H4 (cell line): ENCODE measurements at places on chromosomes 6 and 20.

DNA sequence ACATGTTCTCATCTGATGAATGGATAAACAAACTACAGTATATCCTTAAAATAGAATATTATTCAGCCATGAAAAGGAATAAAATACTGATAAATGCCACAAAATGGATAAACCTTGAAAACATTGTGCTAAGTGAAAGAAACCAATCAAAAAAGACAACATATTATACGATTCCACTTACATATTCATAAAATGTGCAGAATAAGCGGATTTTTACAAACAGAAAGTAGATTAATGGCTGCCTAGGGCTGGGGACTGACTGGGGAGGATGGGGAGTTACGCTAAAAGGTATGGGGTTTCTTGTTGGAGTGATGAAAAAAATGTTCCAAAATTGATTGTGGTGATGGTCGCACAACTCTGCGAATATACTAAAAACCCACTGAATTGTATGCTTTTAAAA lies 29.4 kb downstream of the KIZ start:
- no peak for DNase-seq

DNA sequence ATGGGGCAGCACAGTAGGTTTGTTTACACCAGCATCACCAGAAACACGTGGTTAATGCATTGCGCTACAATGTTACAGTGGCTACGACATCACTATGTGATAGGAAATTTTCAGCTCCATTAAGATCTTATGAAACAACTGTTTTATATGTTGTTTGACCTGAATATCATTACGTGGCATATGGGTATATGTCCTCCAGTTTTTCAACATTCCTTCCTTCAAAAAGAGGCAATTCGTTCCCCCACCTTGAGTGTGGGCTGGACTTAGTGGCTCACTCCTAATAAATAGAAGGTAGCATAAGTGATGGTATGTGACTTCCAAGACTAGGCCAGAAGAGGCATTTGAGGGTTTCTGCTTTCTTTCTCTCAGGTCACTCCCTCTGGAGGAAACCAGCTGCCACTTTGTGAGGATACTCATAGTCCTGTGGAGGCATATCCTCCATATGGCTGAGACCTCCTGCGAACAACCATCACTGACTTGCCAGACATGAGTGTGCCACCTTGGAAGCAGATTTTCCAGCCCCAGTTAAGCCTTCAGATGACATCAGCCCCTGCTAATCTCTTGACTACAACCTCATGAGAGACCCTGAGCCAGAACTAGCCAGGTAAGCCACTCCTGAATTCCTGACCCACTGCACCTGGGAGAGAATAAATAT lies 2.3 kb upstream of the TRAM2 start:
- no peak for DNase-seq

DNA sequence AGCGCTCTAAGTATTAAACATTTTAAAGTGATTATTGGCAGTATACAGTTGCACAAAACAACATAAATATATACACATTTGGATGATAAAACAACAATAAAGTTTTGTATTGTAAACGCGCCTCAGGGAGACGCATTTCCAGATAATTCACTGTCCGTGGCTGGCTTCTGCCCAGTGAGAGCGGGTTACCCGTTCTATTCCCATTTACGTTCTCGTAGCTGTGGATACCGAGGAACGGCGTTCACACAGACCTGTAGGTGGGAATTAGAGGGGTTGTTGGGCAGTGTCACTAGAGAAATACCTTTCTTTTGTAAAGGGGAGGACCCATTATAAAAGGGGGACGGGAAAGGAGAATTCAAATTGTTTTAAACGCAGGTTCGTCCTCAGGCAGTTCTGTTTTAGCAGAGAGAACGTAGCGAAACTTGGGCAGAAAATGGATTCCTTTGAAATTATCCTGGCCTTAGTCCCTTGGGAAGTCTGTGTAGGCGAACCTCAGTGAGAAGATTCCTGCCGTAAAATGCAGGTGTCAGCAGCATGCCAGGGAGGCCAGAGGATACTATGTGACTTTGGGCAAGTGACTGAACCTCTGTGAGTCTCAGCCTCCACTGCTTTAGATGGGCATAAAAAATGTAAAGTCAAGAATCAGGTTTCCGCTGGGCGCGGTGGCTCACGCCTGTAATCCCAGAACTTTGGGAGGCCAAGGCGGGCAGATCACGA lies 756 bp downstream of the MTG2 start:
- DNase-seq, result no peak

DNA sequence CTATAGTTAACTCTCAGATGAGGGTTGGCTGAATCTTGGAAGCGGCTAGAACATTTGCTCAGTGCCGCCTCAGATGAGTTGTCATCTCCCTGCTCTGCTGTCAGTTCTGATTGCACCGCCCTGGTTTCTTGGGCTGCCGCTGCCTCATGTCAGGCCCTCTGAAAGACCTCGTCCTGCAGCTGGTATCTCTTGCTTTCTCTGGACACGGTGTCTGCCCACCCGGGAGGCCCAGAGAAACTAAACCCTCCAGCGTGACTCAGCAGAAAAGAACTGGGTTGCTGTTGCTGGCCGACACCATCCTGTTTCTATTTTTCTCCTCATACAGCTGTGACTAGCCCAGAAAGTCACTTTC lies 355.4 kb downstream of the CD83 start:
- no peak for DNase-seq

GRCh38 chr20:5268449-5268848 lies 48.3 kb downstream of the PROKR2 start:
- DNase-seq, result no peak

GRCh38 chr20:38369389-38369788 lies 23.1 kb downstream of the LBP start:
- no peak for DNase-seq

DNA sequence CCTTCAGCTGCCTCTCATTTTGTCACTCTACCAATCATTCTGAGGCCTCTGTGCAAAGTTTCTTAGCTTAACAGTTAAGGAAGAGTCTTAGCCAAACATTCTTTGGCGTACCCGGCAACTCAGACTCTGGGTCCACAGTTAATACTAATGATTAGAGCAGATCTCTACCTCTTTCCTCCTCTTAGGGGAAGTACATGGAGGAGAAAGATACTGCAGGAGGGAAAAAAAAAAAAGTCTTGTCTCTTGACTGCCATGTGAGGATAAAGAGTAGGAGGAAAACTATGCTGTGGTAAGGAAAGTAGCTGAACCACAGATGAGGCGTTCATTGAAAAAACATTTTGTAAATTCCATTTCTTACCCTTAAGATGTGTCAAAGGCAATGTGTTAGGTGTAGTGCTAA lies 44.0 kb upstream of the MARCKS start:
- DNase-seq, result no peak
